ENCODE measurements at places on chromosomes 6 and 20. TPM values are rescaled to one million over a fixed set of nuclear protein-coding genes. Genes with fewer than 3 reads are reported as not detected.

DNA sequence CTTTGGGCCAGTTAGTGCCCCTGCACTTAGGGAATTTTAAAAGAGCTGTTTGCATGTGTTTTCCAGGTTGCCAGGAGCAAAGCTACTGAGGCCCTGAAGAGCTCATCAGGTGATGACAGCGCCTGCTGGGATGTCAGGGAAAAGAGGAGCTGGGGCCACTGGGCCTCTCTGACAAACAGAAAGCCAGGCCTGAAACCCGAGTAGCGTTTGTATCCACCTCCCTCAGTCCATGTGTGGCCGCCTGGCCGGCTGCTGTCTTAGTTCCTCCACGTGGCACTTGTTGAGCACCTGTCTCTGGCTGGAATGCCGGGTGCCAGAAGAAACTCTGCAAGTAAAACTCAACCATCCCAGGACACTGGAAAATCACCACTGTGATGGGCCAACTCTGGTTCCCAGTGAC is 601.2 kb downstream of the CDH26 start:
- DNase-seq: no peak

DNA sequence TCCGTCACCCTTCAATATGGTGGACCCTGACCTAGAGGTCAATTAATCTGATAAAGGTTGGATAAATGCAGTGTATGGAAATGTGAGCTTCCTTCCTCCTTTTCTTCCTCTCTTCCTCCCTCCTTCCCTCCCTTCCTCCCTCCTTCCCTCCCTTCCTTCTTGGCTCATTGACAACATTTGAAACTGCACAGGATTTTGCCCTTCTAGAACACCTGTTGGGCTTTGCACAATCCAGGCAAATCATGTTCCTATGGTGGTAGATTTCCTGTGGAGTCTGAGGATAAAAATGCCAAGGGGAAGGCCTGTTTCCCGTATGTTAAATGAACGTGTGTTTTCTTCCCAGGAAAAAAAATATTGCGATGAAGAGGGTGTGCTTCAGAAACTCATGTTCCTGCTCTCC is 642.8 kb downstream of the EPM2A start:
- no peak for DNase-seq

DNA sequence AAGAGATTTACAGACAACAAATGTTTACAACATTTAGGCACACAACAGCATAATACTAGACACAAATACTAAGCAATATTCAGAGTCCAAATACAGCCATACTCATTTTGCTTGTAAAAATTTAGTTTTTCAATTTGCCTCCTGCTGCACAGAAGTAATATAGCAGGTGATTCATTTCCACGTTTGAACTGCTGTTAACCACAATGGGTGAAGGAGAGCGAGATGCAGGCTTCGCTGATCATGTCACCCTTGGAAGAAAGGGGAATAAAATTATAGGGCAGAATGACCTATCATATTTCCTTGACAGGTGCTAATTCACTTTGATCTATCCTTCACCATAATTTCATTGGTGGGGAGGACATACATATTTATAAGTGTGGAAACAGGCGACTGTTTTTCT is 643.8 kb upstream of the AGPAT4 start:
- no peak for DNase-seq

GRCh38 chr6:44539701-44540355 is 152.3 kb downstream of the CDC5L start:
- no peak for DNase-seq

GRCh38 chr20:47957135-47957534 is 171.9 kb upstream of the SULF2 start:
- no peak for DNase-seq

ZBP1 gene
- not detected for total RNA-seq

TMEM242 gene
- total RNA-seq: 10.2 TPM

DNA sequence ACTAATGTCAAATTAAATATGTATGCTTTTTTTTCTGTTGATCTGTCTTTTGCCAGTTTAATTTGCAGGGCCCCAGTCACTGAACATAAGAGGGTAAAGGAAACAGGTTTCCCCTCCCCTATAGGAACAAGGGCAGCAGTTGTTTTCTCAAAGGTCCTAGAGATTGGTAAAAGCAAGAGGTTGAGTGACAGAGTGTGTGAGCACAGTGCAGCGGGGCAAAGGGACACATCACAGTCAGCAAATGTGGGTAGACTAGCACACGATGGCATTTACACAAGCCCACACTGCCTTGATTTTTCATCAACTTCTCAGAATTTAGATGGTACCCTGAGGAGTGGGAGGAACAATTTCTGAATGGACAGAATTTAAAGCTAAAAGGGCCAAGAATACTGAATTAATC is 138.7 kb upstream of the MYLIP start:
- DNase-seq: no peak

DNA sequence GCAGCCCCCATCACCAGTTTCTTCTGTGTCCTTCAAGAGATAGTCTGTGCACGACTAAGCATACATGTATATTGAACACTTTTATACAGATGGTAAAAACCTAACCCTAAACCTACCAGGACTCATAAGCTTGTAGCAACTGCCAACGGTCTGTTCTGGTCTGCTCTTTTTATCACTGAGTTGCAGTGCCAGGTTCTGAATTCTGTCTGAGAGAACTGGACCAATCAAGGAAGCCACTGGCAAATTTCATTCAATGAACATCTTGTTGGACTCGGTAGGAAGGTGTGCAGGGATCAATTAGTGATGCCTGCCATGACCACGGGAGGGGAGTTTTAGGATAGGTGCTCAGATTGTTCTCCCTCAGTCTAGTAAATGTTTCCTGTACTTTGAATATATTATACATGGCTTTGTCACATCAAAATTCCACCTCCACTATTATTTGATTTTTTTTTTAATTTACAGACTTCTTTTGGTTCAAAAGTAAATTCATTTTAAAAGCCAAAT is 146.8 kb downstream of the EYA2 start:
- DNase-seq: no peak

LPA gene
- total RNA-seq: 1.2 TPM

TFAP2C gene
- total RNA-seq: 2.4 TPM

DNA sequence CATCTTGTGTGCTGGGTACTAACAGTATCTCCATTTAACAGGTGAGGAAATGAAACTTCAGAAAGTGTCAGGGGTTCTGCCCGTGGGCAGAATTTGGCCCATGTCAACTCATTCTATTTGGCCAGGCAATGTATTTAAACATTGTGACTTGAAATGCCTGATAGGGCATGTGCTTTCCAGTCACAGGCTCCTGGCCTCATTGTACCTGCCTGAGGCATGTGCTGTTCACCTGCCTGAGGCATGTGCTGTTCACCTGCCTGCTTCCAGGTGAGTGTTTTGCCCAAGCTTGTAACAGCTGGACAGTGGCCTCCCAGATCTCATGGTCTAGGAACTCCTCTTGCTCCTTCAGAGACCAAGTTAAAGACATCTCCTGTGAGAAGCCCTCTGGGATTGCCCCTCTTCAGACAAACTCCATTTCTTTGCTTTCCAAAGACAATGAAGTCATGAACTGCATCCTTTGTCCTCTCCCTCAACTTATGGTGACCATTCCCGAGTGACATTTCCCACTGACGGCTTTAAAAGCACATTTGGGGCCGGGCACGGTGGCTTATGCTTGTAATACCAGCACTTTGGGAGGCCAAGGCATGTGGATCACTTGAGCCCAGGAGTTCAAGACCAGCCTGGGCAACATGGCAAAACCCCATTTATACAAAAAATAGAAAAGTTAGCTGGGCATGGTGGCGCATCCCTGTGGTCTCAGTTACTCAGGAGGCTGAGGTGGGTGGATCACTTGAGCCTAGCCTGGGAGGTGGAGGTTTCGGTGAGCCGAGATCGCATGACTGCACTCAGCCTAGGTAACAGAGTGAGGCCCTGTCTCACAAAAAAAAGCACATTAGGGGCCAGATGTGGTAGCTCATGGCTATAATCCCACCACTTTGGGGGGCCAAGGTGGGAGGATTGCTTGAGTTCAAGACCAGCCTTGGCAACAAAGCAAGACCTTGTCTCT is 48.7 kb downstream of the BCAS4 start:
- DNase-seq: no peak

- no peak for DNase-seq
Measured at GRCh38 chr20:47922269-47922668, 137.0 kb upstream of the SULF2 start.

- no peak for DNase-seq
Measured at GRCh38 chr6:21109391-21110178, 484.0 kb upstream of the SOX4 start.

SLC17A2 gene
- total RNA-seq: not detected

DNA sequence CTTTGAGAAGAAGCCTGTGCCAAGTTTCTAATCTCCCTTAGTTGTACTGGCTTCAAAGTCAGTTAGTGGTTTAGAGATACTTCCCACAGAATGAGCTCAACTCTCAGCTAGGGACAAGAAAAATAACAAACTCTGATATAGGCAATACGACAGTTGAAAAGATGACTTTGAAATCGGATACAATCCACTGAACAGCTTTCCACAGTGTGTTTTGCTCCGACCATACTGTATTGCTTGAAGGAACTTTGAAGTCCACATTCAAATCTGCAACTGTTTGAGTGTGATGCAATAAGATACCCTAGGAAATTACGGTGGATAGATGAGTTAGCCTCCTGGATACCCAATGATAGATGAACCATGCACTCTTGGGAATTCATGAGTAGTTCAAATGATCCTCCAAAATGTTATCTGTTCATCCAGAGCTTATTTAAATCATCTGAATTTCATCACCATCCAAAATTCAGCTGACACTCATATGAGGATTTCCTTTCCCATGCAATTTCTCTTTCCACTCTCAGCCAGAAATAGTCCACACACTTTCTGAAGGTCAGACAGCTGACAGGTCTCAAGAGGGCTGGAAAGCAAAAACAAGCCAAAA is 443.8 kb downstream of the HAO1 start:
- DNase-seq: no peak

DNA sequence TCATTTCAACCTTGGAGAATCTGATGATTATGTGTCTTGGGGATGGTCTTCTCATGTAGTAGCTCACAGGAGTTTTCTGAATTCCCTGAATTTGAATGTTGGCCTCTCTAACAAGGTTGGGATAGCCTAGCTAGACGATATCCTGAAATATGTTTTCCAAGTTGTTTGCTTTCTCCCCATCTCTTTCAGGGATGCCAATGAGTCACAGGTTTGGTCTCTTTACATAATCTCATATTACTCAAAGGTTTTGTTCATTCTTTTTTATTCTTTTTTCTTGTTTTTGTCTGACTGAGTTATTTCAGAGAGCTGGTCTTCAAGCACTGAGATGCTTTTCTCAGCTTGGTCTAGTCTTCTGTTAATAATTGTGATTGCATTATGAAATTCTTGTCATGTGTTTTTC is 42.7 kb upstream of the COL9A1 start:
- DNase-seq: no peak

GRCh38 chr20:47546184-47547033 is 44.7 kb downstream of the NCOA3 start:
- DNase-seq: no peak

MEP1A gene
- not detected for total RNA-seq

GRCh38 chr6:81605526-81605925 is 147.0 kb downstream of the TENT5A start:
- no peak for DNase-seq

ADGRF5 gene
- 6.5 TPM for total RNA-seq

TLDC2 gene
- total RNA-seq: under 0.01 TPM

- no peak for DNase-seq
Measured at GRCh38 chr20:10978713-10979112, 304.9 kb upstream of the JAG1 start.

GRCh38 chr6:99331531-99331930 is 17.9 kb downstream of the FAXC start:
- DNase-seq: no peak

TMC2 gene
- total RNA-seq: 4.5 TPM

DNA sequence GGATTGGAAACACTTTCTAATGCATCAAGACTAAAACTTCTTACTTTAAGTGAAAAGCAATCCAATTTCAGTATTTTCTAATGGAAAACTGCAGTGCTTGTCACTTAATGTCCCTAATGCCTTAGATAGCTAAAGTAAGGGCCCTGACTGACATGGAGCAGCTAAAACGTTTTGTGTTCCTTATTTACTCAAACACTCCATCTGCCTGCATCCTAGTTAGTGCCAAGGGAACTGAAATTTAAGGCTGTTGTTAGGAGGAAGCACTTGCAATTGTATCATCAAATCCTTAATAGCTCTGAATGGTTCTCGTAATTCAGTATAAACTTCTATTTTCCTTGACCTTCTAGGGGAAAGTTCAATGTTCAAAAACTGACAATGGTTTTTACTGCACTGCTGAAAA is 127.4 kb downstream of the GJA10 start:
- DNase-seq: no peak

DNA sequence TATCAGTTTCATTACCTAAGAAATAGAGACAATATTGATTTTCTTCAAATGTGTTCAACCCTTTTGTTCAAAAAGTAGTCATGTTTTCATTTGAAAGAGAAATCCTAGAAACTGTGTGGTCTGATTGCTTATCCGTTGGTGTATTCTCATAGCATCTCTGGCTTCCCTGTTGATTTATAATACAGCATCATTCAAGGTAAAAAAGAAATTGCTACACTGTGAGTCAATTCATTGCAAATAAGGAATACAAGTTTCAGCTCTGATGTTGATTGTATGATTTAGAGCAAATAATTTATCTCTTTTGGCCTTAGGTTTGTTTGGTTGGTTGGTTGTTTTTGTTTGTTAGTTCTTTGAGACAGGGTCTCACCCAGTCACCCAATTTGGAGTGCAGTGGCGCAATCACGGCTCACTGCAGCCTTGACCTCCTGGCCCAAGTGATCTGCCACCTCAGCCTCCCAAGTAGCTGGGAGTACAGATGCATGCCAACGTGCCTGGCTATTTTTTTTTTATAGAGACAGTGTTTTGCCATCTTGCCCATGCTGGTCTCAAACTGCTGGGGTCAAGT is 185.5 kb upstream of the TNFAIP3 start:
- no peak for DNase-seq

PACSIN1 gene
- total RNA-seq: 2.9 TPM

- no peak for DNase-seq
Measured at GRCh38 chr6:139983555-139984276, 609.3 kb upstream of the CITED2 start.

Data from frontal cortex (tissue), 4 donors.